ENCODE measurements at places on chromosomes 1 and 21. TPM values are rescaled to one million over a fixed set of nuclear protein-coding genes. Genes with fewer than 3 reads are reported as not detected.

DNA sequence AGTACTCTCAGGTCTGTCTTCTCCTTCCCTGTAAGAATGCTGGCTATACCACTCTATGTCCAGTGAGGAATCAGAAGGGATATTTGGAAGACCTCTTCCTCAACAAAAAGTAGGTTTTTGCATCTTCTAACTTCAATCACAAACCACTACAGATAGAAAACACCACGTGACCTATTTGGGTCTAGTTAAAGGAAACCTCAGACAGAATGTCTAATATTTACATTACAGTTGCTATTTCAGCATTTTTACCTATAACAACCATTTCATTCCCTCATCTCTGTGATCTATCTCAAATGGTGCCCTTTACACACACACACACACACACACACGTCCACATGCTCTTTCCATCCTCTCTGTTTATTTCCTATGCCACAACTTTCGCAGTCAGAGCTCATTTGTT is 7.9 kb upstream of the ADORA3 start:
- DNase-seq: no peak

- DNase-seq: no peak
Measured at GRCh38 chr1:186208405-186209129, 166.5 kb downstream of the TPR start.

NR5A2 gene
- total RNA-seq: 9.1 TPM

OR2L13 gene
- not detected for total RNA-seq

OMA1 gene
- 6.9 TPM for total RNA-seq

- DNase-seq: no peak
Measured at GRCh38 chr1:234889643-234890042, 239.0 kb downstream of the TOMM20 start.

DNA sequence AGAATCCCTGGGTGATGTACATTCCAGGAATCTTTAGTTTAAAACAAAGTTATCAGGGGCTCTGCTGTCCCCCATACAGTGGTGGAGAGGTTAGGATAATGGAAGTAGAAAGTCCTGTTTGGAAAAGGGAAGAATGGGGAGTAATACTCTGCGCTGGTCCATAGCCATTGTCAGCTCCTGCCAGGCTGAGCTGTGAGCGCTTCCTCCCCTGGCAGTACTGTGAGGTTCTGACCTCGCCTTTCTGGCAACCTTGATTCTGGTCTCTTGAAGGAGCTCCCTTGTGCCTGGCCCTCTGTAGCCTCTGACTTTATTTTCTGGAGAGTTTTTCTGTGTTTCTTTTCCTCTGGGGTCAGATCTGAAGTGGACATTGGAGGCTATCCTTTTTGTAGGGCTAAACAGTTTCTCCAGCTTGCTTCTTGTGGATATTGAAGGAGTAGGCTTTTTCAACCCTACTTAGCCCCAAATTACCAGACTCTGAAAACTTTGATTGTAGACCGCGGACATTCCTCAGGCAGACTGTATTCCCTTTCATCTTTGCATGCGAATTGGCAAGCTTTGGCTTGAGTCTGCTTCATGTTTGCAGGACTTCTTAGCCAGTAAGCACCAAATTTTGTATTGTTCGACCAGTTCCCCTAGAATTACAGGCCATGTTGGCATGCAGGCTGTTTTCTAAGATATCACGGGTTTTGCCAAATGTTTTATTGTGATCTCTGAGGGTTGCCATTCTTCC is 13.8 kb downstream of the UBE4B start:
- no peak for DNase-seq

LMX1A gene
- not detected for total RNA-seq

- no peak for DNase-seq
Measured at GRCh38 chr1:116764906-116765862, 11.0 kb downstream of the CD2 start.

GRCh38 chr1:17630048-17630830 is 90.7 kb downstream of the ARHGEF10L start:
- no peak for DNase-seq

FMO2 gene
- not detected for total RNA-seq

- no peak for DNase-seq
Measured at GRCh38 chr1:207911856-207912760, 1.2 kb upstream of the CD34 start.

CD160 gene
- 0.20 TPM for total RNA-seq

- DNase-seq: peak; percentile 91
Measured at GRCh38 chr1:39158327-39159086, 46.0 kb upstream of the MACF1 start.

DNA sequence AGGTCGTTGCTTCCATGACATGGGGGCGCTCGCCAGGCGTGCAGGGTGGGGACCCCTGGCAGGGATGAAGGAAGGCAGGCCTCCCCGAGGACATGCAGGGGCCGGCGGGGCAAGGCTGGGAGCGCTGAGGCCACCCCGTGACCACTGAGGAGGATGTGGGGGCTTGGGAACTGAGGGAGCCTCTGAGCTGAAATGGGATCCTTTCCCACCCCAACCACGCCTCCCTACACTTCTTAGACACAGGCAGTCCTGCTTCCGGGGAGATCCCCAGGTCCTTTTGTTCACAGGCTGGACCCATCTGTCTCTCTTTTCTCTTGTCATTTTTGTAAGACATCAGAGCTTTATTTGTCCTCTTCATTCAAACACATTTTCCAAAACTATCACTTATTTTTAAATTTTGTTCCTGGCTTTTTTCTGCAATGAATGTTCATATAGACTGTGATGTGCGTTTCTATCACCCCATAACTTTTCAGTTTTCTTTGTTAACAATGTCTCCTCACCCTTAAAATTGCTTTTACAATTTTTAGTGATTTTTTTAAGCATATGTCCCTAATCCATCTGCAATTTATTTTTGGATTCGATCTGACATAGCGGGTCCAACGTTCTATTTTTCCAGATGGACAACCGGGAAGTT is 156.7 kb upstream of the BACE2 start:
- DNase-seq: no peak

Data from Caco-2 (cell line).